Activated T-helper 1 cell treated with anti-CD3 and anti-CD28 coated beads, Interleukin-12 subunit alpha, Interleukin-12 subunit beta, Interleukin-2, Interleukin-4 antibody, amounts not matched to agents 30 ng/mL and 10 ng/mL and 1 ng/mL, durations not matched to agents 14 hours and 24 hours and 36 hours (primary cell): ENCODE measurements at places on chromosomes 1 and 21.
A peak's percentile ranks its signal among the peaks of the same experiment; 100 is the strongest.

DNA sequence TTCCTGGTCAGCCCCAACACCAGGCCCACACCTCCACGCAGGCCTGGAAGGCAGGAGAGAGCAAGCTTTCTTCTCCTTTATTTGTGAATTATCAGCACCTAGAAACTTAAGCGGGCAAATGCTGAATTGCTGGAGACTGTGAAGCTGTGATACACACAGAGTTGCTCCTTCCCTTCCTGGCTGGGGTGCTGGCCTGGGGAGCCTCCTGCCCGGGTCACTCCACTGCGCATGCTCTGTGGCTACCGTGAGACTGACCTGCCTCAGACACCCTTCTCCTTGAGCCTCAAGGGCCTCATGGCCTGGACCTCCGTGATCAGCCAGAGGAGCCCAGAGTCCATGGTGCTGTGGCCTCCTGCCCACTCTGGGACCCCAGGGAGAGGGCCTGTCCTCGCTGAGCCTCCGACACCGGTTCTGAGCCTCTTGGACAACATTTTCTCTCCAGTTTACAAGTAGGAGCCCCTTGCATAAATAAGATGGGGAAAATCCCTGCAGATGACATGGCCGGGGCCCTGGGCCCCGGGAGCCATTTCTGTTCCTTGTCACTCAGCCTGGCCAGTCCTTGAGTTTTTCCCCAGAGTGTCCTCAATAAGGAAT is 18.0 kb downstream of the AGPAT3 start:
- peak overlapping the region; percentile 11 for H3K27ac ChIP-seq
- DNase-seq: no peak
- H3K4me1 ChIP-seq: peaks cover 57% of the 10 kb centered on the region
- H3K36me3 ChIP-seq: peaks cover 8% of the 10 kb centered on the region
- no peaks in the 10 kb centered on the region for H3K27me3 ChIP-seq

DNA sequence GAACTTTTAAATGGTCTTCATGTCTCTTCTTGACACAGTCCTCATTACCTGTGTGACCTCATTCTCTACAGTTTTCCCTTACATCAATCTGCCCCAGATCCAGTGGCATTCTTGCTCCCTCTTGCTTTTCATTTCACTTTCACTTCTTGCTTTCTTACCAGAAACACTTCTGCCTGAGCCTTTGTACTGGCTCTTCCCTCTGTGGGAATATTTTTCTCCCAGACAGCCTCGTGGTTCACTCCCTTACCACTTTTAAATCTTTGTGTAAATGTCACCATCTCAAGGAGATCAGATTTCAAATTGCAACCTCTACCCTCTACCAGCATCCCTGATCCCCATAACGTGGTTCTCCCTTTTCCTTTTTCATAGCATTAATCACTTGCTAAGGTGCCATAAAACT is 73.2 kb downstream of the DISC1 start:
- peaks cover 11% of the 10 kb centered on the region for H3K4me1 ChIP-seq
- H3K27ac ChIP-seq: no peak overlapping the region
- H3K36me3 ChIP-seq: peaks cover 20% of the 10 kb centered on the region
- no peak overlapping the region for H3K4me3 ChIP-seq

DNA sequence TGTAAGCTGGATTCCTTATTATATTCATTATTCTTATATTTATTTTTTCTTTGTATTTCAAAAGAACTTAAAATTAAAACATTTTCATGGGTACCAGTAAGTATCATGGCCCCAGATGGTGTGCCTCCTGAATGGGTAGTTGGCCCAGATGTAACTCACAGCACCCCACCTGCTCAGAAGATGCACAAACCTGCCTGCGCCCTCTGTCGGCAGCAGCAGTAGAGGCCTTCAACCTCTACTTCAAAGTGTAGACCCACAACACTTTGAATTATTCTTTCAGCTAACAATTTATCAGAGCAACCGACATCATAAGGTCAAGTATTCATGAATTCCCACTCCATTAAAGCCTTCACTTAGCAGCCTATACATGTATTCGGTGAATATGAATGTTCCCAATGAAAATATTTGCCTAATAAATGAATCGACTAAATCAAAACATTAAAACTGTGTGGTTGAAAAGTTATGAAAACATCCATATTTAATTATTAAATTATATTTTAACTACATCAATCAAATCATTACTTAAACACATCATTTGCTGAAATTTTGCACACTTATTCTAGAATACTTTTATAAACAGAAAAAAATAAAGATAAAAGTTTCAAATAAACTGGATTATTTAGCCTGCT is 25.4 kb downstream of the PIGM start:
- H3K27ac ChIP-seq: no peak overlapping the region
- H3K4me3 ChIP-seq: no peak overlapping the region
- DNase-seq: peak; percentile 55

- H3K36me3 ChIP-seq: peaks cover 13% of the 10 kb centered on the region
- H3K27ac ChIP-seq: peak overlapping the region; percentile 78
- no peaks in the 10 kb centered on the region for H3K27me3 ChIP-seq
- no peak for DNase-seq
Measured at GRCh38 chr1:198162091-198162767, 5.4 kb downstream of the NEK7 start.

DNA sequence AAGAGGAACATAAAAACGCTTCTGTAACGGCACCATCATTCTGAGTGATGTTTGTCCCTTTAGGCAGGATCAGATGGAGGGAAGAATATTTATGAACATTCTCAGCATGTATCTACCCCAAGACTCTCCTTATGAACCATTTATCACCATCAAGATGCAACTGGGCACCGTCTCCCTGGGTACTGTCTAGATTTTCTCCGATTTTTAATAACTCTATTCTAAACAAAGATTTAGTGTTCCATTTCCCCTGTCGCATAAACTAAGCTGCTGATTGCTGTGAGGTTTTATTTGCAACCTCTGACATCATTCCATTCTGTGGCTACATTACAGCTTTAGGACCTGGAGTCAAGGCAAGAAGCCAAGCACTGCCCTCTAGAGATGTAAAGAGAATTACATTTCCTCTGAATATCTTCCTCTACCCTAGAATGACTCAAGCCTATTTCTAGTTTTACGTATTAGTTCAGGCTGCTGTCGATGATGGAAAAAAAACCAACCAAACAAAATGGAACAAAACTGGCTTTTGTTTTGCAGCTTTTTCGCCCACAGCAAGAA is 130.1 kb upstream of the MAP1LC3C start:
- no peak overlapping the region for H3K4me3 ChIP-seq
- H3K36me3 ChIP-seq: no peaks in the 10 kb centered on the region
- no peaks in the 10 kb centered on the region for H3K4me1 ChIP-seq
- H3K27ac ChIP-seq: no peak overlapping the region
- no peak for DNase-seq

GRCh38 chr1:210741564-210741963 is 392.4 kb downstream of the KCNH1 start:
- H3K4me3 ChIP-seq: no peak overlapping the region
- peaks cover 6% of the 10 kb centered on the region for H3K27me3 ChIP-seq
- H3K36me3 ChIP-seq: no peaks in the 10 kb centered on the region
- no peak overlapping the region for H3K27ac ChIP-seq

GRCh38 chr1:119748040-119748439 is 20.7 kb downstream of the HMGCS2 start:
- H3K27me3 ChIP-seq: peaks cover 18% of the 10 kb centered on the region
- no peak overlapping the region for H3K4me3 ChIP-seq

DNA sequence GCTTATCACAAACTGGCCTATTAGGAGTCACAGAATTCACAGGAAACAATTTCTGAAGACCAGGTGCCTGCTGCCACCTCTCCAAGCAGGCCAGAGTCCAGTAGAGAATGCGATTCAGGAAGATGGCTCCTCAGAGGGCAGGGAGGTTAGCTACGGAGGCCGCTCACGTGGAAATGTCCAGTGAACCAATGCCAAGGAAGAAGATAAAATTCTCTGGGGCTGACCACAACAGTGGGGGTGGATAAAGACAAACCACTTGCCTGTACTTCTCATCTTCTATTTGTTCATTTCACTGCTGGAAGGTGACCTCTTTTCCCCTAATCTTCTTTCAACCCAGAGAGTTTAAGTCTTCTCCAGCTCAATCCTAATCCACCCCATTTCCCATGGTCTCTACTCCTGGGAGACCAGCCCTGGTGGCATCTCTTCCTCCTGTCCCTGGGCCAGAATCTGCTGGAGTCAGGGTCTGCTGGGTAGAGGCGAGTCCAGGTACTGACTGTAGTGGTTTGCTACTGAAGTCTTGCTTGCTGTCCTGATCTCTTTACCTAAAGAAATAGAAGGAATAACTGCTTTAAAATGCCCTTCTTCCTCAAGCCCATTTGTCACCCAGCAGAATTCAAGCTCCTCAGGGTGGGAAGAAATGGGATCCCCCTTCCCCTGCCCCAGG is 3.2 kb downstream of the PSRC1 start:
- peaks cover 35% of the 10 kb centered on the region for H3K4me1 ChIP-seq
- peaks cover 2% of the 10 kb centered on the region for H3K36me3 ChIP-seq
- DNase-seq: no peak
- H3K4me3 ChIP-seq: no peak overlapping the region
- H3K27me3 ChIP-seq: no peaks in the 10 kb centered on the region
- H3K27ac ChIP-seq: no peak overlapping the region

DNA sequence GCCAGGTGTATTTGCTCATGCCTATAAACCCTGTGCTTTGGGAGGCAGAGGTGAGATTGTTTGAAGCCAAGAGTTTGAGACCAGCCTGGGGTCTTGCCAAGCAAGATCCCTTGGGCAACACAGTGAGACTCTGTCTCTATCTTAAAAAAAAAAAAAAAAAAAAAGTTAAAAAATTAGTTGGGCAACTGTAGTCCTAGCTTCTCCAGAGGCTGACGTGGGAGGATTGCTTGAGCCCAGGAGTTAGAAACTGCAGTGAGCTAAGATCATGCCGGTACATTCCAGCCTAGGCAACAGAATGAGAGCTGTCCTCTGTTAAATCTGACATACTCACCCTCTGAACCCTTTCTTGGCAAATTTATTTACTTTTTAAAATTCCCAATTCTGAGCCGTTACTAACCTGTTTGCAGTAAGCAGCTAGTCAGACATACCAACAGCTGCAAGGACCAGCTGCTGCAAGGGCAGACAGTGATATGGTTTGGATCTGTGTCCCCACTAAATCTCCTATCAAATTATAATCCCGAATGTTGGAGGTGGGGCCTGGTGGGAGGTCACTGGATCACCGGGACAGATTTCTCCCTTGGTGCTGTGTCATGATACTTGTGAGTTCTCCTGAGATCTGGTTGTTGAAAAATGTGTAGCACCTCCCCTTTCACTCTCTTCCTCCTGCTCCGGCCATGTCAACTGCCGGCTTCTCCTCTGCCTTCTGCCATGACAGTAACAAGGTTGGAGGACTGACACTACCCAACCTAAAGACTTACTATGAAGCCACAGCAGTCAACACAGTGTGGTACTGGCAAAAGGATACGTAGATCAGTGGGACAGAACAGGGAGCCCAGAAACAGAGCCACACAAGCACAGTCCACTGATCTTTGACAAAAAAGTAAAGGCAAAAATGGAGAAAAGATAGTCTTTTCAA is 10.6 kb downstream of the PARP1 start:
- H3K36me3 ChIP-seq: peaks cover 56% of the 10 kb centered on the region
- H3K4me1 ChIP-seq: peaks cover 31% of the 10 kb centered on the region

- H3K27ac ChIP-seq: no peak overlapping the region
- peaks cover 2% of the 10 kb centered on the region for H3K27me3 ChIP-seq
- H3K36me3 ChIP-seq: no peaks in the 10 kb centered on the region
- no peaks in the 10 kb centered on the region for H3K4me1 ChIP-seq
- no peak overlapping the region for H3K4me3 ChIP-seq
- DNase-seq: no peak
Measured at GRCh38 chr21:37837381-37837780, 78.9 kb downstream of the KCNJ6 start.

DNA sequence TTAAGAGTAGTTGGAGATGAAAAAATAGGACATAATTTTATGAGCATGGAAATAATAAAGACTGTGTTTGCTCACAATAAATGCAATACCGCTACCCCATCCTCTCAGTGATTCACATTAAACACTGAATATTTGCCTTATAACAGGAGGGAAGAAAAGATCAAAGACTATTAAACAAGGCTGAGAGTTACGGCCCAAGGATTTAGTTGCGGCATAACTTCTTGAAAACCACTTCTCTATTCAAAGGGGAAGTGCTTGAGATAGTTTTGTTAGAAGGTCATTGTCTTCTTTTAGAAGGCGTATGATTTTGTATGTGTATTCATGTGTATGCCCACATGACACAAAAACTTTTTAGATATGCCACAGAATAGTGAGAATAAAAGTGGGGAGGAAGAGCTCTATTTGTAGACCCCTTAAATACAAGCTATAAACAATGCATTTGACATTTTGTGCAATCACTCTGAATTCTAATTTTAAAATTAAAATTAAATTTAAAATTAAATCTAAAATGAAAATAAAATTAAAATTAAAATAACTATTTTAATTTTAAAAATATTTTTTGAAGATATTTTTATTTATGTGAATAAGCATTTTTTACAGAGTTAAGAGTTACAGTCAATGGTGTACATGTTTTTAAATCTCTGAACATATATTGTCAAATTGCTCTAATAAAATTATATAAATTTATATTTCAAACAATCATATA is 986.6 kb upstream of the ADAMTS5 start:
- H3K36me3 ChIP-seq: no peaks in the 10 kb centered on the region
- H3K27ac ChIP-seq: no peak overlapping the region
- DNase-seq: no peak
- no peaks in the 10 kb centered on the region for H3K4me1 ChIP-seq

DNA sequence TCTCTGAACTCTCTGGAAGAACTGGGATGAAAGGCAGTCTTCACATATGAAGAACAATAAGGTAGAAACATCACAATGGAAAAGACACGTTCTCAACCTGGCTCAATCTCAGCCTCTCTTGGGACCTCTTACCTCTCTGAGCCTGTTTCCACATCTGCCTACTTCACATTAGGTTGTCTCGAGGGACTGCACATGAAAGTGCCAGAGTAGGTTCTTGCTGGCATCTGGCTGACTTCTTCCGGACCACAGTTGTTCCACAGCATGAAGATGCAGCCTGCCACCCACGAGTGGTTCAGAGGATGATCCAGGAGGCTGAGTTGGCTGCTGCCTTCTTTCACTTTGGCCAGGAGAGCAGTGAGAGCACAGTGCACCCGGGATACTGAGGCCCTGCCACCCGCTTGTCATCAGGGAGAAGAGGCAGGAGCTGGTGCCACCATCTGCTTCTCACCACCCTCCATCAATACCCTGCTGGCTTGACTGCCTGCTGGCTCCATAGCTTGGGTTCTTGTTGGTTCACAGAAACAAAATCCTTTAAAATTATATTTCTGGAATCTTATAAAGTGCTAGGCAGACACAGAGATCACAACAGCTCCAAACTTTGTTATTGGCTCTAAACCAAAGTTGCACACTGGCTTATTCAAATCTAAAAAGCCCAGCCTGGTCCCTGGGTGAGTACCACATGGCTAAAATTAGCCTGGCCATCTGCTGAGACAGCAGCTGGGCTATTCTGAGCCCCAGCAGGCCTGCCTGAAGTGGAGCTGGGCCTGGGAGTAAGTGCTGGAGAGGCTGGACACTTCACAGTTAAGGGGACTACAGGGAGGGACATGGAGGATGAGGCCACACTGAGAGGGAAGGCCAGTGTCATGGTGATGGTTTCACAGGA is 46.9 kb upstream of the LIN9 start:
- H3K27me3 ChIP-seq: no peaks in the 10 kb centered on the region
- peaks cover 28% of the 10 kb centered on the region for H3K36me3 ChIP-seq
- H3K4me3 ChIP-seq: no peak overlapping the region
- no peak overlapping the region for H3K27ac ChIP-seq
- no peak for DNase-seq

GRCh38 chr1:97192872-97193572 is 471.4 kb downstream of the PTBP2 start:
- no peaks in the 10 kb centered on the region for H3K4me1 ChIP-seq
- no peak overlapping the region for H3K27ac ChIP-seq
- no peak overlapping the region for H3K4me3 ChIP-seq
- no peaks in the 10 kb centered on the region for H3K27me3 ChIP-seq
- no peak for DNase-seq
